Daoy (cell line): ENCODE measurements at places on chromosomes 6 and 20. TPM values are rescaled to one million over a fixed set of nuclear protein-coding genes. Genes with fewer than 3 reads are reported as not detected.

The SLC22A16 gene
- total RNA-seq = not detected in 2 replicates

The NDRG3 gene
- 6.0 and 9.9 TPM in 2 replicates for total RNA-seq

GRCh38 chr6:147279427-147279826, 75.2 kb downstream of the STXBP5 start:
- DNase-seq = no peak

DNA sequence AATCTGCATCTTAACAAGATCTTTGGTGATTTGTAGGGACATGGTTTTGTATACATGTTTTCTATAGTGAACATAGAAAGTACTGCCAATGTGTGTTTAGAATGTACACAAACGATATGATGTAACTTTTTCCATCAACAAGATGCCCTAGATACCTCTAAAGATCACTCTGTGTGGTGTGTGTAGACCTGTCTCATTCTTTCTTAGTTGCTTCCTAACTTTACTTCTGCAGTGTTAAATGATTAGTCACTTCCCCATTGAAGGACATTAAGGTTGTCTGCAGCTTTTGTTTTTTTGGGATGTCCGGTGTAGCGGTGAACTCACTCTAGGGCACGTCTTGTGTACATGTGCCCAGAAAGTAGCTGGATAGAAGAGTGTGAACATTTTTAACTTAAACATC, 35.9 kb downstream of the CDYL start:
- DNase-seq = peak; percentile 63

- peak; percentile 94 for DNase-seq
Measured at GRCh38 chr6:27672113-27672799, 199.4 kb upstream of the ZNF184 start.
